Cerebellar nuclear complex (tissue), 1 donor: ENCODE measurements at places on chromosomes 1 and 21.

GRCh38 chr1:156725683-156726280 lies 2.5 kb upstream of the METTL25B start:
- DNase-seq = peak; percentile 66

GRCh38 chr1:162678439-162678838 lies 46.2 kb downstream of the DDR2 start:
- DNase-seq = no peak

GRCh38 chr1:208093754-208094719 lies 150.1 kb downstream of the PLXNA2 start:
- no peak for DNase-seq

DNA sequence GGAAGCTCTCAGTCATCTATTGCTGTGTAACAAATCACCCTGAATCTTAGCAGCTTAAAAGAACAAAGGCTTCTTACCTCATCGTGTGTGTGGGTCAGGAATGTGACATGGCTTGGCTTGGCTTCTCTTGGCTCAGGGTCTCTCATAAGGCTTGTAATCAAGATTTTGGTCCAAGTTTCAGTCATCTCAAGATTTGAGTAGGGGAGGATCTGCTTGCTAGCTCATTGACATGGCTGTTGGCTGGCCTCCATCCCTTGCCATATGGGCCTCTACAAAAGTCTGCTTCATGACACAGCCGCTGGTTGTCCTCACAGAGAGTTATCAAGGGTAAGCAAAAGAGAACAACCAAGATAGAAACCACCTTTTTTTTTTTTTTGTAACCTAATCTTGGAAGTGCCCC lies 207.7 kb downstream of the PTPRC start:
- DNase-seq = no peak

DNA sequence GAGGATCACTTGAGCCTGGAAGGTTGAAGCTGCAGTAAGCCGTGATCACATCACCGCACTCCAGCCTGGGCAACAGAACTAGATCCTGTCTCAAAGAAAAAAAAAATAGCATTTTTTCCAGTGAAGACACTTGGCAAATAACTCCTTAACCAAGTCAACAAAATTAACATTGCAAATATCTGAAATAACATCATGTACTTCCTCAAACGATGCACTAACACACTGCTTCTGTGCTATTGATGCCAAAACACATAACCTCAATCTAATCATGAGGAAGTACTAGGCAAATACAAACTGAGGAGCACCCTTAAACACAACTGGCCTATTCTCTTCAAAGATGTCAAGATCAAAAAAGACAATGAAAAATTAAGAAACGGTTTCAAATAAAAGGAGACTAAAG lies 32.3 kb downstream of the PABPC4 start:
- no peak for DNase-seq

- DNase-seq = no peak
These were observed 2.5 kb upstream of the MX2 start for GRCh38 chr21:41359286-41359685.

GRCh38 chr1:233081735-233082134 lies 131.3 kb downstream of the NTPCR start:
- DNase-seq = no peak

- DNase-seq = no peak
These were observed 553 bp downstream of the LEFTY1 start for GRCh38 chr1:225888289-225888897.

GRCh38 chr1:41913014-41913413 lies 5.7 kb downstream of the HIVEP3 start:
- no peak for DNase-seq

GRCh38 chr1:201365251-201365650 lies 12.2 kb downstream of the TNNT2 start:
- DNase-seq = no peak

- no peak for DNase-seq
These were observed 31.7 kb downstream of the TRIM11 start for GRCh38 chr1:228374711-228375577.

GRCh38 chr1:18817795-18818435 lies 41.5 kb downstream of the TAS1R2 start:
- no peak for DNase-seq

GRCh38 chr1:83917959-83918358 lies 81.0 kb downstream of the TTLL7 start:
- no peak for DNase-seq

- no peak for DNase-seq
These were observed 30.8 kb downstream of the ST6GALNAC3 start for GRCh38 chr1:76105372-76105771.

DNA sequence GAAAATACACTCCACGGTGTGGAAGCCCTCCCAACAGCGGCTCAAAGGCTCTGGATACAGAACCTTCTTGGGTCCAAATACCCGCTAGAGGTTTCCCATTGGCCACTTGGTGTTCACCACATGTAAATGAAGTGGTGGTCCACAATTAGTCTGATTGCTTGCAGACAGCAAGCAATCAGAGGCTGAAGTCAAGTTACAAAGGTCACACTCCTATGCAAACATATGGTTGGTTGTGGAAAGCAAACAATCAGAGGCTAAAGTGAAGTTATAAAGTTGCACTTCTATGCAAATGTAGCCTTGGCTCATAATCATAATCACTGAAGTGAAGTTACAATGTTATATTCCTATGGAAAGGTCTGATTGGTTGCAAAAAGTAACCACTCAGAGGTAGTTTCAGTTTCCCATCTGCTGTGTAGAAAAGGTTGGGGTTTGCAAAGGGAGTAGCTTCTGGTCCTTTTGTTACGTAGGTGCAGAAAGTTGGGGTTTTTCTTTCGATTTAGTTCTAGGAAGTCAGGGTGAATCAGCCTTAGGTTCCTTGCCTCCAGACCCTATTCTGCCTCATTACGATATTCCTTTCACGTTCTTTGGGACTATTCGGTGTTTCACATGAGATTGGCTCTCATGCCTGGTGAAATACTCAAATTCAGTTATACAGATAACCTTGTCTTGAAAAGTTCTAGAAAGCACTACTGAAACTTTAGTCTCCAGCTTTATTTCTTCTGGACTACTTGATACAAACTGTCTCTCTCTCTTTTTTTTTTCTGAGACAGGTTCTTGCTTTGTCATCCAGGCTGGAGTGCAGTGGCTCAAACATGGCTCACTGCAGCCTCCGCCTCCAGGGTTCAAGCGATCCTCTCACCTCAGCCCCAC lies 36.7 kb upstream of the MTF2 start:
- no peak for DNase-seq

DNA sequence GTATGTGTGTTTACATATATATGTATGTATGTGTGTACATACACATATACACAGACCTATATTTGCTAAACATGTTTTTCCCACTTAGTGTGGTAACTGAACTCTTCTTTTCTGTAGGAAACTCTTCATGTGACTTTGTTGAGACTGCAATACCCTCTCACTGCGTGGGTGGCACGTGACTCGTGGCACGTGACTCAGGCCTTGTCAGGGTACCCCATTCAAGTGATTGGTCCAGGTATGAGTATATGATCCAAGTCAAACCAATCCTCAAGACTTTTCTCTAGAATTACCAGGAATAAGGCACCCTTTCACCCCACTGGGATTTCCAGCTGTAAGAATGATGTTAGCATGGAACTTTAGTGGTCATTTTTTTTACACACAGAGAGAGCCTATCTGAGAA lies 149.2 kb upstream of the KCNK2 start:
- no peak for DNase-seq

GRCh38 chr1:2999571-2999970 lies 21.7 kb upstream of the ACTRT2 start:
- DNase-seq = no peak

- DNase-seq = no peak
These were observed 101.9 kb downstream of the FNBP1L start for GRCh38 chr1:93549811-93550210.

DNA sequence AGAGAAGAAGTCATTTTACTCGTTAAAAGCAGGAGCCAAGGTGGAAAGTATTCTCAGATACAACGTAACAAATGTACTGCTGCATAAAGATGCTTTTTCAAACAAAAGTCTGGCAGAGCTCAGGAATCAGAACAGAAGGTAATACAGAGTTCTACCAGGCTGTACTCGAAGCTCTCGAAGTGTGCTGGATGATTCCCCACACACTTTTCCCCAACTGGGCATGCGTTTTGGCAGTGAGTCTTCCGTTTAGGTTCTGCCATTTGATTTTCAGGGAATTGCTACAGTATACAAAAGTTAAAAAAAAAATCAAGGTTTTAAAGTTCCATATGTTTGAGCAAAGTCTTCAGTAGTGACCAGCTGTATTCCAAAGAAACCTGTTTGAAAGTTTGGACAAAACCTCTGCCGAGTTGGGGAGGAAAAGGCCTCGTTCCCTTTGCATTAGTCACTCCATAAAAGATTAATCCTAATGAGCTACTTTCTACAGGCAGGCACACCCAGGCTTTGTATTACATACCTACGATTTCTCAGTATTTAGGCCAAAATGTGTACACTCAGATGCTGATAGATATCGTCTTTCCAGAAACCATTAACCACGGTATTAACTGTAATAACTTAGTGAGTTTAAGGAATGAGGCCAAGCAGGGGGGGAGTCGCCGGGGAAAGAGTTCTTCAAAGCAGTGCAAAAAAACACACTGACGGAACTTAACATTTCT lies 477.1 kb downstream of the LMO4 start:
- no peak for DNase-seq

DNA sequence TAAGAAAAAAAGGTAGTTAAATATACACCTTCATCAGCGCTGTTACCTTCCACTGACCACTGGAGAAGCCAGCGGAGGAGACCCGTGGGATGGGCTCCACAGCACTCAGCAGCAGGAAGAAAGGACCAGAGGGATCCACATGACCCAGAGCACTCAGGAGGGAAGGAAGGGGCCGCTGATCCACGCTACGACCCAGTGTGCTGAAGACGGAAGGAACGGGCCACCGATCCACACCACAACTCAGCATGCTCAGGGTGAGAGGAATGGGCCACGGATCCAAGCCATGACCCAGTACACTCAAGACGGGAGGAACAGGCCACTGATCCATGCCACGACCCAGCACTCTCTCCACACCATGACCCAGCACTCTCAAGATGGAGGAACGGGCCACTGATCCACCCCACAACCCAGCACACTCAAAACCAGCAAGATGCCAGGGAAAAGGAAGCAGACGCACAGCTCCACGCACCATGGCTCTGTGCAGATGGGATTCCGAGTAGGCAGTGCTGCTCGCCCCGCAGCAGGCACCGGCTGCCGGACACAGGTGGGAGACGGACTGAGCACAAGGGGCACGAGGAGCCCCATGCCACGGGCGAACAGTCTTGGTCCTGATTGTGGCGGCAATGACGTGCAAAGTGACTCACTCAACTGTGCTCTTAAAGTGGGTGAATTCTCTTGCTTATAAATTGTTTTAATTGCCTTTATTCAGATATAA lies 8.7 kb downstream of the WRAP73 start:
- DNase-seq = no peak

DNA sequence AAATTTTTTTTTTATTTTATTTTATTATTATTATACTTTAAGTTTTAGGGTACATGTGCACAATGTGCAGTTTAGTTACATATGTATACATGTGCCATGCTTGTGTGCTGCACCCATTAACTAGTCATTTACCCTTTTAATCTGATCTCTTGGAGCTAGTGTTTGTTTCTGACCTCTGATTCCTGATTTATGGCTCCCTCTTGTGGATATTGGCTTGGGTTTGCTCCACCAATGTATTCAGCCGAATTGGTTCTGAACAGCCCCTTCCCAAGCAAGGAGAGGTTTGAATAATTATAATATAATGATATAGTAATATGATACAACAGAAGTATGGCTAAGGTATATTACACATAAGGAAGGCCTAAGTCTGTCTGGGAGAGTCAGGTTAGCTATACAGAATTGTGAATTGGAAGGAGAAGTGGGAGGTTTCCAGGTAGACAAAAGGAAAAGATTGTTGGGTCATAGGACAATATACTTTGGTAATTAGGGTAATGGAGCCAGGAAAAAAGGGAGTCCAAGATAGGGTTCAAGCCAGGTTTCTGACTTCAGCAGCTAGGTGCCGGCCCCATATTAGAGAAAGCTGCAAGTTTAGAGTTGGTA lies 53.1 kb upstream of the HMCN1 start:
- DNase-seq = no peak

DNA sequence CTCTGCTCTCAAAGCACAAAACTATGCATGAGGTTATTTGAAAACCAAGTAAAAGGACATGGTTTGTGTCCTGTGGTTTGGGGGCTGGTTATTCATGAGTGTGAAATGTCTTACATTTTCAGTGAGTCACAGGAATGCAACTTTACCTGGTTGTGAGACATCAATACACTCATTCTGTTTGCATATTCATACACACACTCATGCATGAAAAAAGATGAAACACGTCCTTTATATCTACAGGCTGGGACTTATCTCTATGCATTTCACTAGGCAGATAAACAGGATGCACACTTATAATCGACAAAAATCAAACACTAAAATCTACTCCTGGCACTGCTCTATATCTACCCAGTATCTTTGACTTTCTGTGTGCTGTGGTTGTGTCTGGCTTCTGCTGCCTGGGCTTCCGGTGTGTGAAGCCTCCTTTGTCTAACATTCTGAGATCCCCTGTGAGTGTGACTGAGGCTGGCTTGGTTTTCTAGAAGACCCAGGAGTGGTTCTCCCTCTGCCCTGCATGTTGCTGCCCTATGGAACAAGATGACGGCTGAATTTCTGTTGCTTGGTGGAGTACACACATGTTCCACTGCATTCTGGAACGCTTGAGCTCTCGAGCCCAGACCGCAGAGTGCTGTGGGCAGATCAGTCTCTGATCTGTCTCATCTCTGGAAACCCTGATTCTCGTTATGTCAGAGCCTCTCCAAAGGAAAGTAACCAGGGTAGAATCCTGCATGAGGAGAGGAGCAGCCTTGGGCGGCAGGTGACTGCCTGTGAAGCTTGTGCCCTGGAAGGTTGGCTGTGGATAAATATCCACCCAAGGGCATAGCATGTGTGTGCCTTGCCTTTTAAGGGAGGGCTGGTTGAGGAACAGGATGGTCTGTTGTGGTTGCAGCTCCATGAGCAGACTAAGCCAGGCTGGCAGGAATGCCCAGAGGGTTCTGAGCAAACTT lies 19.7 kb upstream of the FASLG start:
- DNase-seq = no peak

- no peak for DNase-seq
These were observed 9.5 kb downstream of the RRP15 start for GRCh38 chr1:218294546-218294945.

DNA sequence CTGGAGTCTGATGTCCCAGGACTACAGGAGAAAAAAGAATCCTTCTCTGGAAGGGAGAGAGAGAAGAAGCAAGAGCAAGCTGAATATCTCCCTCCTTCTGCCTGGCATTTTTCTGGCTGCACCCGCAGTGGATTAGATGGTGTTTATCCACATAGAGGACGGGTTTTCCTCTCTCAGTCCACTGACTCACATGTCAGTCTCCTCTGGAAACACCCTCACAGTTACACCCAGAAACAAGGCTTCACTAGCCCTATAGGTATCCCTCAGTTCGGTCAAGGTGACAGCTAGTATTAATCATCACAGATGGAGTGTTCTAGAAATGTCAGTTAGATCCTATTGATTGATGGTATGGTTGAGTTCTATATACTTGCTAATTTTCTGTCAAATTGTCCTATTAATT lies 87.9 kb downstream of the RHOU start:
- no peak for DNase-seq

- no peak for DNase-seq
These were observed 144.6 kb downstream of the PGBD5 start for GRCh38 chr1:230281556-230281955.

GRCh38 chr1:34792868-34793727 lies at the start of gene GJA4:
GJA4 (plus strand) TSS chr1:34792999; CDS start chr1:34794214, 1,215 bp downstream.
- DNase-seq = no peak

GRCh38 chr1:29687601-29688244 lies 451.4 kb downstream of the PTPRU start:
- no peak for DNase-seq
